AG08395 (cell line): ENCODE measurements at places on chromosomes 2 and 18.

DNA sequence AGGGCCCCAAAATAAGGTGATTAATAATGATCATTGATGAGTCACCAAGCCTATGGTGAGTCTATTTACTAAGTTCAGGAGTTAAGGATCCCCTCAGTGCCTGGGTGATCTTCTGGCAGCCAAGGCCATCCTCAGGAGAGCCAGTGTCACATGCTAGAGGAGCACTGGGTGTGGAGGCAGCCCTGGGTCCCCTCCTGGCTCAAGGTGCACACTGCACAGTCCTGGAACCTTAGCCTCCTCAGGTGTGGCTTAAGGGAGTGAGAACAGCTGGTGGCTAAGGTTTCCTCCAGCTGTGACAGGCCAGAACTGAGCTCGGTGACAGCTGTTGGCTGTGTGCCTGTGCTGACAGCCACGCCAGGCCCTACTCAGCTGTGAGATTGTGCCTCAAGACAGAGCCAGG lies 52.1 kb upstream of the ACAA2 start:
- DNase-seq, result no peak

DNA sequence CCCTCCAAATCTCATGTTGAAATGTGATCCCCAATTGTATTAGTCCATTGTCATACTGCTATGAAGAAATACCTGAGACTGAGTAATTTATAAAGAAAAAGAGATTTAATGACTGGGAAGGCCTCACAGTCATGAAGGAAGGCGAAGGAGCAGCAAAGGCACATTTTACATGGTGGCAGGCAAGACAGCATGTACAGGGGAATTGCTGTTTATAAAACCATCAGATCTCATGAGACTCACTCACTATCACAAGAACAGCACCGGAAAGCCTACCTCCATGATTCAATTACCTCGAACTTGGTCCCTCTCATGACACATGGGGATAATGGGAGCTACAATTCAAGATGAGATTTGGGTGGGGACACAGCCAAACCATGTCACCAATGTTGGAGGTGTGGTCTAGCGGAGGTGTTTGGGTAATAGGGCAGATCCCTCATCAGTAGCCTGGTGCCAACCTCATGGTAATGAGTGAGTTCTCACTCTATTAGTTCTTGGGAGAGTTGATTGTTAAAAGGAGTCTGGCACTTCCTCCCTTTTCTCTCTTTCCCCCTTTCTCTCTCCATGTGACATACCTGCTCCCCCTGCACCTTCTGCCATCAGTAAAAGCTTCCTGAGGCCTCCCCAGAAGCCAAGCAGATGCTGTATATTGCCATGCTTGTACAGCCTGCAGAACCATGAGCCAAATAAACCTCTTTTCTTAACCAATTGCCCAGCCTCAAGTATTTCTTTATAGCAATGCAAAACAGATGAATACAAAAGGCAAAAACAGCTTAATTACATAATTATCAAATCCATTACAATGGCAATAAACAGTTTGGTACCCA lies 14.5 kb upstream of the FN1 start:
- DNase-seq, result no peak

DNA sequence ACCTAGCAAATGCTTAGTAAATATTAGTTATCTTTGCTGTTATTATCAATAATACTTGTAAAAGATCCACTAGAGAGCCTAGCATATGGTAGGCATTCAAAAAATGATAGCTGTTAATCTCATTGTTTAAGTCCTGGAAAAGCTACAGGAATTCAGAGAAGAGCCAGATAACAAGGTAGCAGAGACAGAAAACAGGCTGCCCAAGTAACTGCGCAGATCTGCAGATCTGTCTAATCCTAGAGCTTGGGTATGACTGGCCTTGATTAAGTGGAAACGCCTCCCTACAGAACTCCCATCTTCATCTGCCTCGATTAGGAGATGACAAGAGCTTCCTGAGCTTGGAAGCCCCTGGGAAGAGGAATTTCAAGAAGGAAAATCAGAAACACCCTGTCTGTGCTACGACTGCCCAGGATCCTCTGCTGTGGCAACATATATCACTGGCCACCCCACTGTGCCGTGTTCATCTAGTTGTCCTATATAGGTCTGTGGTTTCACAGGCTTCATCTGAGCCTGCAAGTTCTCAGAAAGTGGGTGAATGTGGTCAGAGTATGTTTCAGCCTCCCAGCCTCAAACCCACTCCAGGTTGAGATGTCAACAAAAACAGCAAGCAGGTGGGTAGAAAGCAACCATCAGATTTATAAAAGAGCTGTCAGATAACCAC lies 151.5 kb upstream of the PKDCC start:
- no peak for DNase-seq

DNA sequence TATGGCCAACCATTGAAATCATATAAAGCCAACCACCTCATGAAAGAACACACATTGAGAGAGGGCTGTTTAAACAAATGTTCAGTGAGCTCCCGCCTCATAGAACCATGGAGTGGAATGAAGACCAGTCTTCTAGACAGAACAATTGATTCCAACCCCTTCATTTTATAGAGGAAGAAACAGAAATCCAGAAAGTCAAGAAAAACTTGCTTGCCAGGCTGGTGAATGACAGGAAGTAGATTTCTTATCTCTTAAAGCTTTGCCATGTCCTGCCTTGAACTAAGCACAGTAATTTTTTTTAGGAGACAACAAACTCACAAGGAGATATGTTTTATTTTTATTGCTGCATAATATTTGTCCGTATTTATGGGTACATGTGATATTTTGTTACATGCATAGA lies 16.5 kb upstream of the NRP2 start:
- no peak for DNase-seq

GRCh38 chr18:13137670-13138419 lies 80.7 kb upstream of the LDLRAD4 start:
- DNase-seq, result peak; percentile 65

- no peak for DNase-seq
Measured at GRCh38 chr2:45026924-45027450, 17.7 kb upstream of the SIX2 start.

DNA sequence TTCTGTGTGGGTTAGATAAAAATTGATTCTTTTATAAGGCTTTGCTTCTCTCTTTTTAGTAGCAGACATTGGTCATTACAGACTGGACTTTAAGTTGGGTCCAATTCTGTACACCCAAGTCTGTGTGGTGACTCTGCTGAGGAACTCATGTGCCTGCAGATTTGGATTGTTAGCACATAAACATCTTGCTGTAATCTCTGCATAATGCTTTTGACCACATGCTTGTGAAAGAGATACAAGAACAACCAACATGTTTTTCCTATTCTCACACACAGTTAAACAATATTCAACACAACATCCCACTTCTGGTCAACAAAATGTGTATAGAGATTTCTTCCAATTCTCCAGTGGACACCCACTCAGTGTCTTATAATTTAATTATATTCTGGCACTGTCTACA lies 270.1 kb downstream of the RDH14 start:
- DNase-seq, result no peak

GRCh38 chr18:41482501-41482900 lies 472.5 kb upstream of the PIK3C3 start:
- no peak for DNase-seq

DNA sequence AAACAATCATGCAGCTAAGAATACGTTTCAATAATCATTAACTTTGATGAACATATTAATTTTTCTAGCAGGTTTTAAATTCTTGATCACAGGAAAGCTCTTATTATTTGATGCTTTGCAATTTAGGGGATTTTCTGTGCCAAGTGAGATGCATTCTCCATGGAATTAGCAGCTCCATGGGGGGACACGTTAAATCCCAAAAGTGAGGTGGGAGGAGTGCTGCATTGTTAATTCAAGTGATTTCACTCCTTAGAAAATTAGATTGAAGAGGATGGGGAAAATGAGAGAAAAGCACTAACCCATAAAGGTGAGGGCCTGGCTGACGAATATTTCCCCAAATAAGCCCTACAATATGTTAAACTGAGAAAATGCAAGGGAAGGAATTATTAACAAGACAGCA lies 69.2 kb downstream of the ACVR1C start:
- no peak for DNase-seq

DNA sequence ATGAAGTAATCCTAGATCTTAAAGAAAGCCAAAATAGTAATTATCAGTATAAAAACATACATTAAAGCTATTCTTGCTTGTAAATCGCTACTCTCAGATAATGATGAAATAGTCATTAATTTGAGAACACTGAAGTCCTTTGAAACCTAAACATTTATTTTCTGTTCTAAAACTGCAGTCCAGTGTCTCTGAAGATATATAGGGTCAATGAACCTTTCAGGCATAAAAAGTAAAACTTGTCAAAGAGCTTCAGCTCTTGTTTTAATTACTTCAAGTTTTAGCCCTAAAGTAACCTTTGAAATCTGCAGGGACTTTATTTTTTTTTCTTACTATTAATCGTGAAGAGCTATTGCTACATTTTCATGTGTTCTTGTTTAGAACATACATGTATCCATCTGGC lies 116.3 kb downstream of the KYNU start:
- DNase-seq, result no peak

DNA sequence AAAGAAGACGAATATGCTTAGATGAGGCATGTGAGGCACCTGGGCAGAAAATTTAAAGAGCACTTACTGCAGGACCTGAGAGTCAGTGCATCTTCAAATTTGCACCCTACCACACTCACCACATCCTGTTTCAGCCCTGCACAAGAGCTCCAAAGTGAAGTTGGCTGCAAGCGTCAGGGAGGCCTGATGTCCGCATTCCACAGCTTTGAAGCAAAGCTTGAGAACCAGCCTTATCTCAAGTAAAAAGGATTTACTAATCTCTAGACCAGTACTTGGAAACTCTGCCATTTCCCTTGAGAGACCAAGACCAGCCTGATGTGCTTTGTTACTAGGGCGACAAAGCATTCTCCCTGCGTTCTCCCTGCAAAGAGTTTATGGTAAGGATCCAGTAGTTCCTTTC lies 3.4 kb upstream of the ASNSD1 start:
- no peak for DNase-seq

- DNase-seq, result no peak
Measured at GRCh38 chr2:108612153-108612513, 77.9 kb downstream of the LIMS1 start.

DNA sequence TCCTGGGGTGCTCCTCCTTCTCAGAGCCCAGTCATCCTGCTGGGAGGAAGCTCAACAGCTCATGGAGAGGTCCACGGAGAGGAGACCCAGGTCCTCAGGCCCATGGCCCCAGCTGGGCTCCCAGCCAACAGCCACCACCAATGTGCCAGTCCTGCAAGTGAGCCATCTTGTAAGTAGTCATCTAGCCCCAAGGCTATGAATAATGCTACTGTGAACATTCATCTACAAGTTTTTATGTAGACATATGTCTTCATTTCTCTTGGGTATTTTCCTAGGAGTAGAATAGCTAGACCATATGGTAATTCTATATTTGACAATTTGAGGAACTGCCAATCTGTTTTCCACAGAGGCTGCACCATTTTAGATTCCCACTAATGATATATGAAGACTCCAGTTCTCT lies 166.1 kb downstream of the MTCL1 start:
- no peak for DNase-seq

- peak; percentile 22 for DNase-seq
Measured at GRCh38 chr18:62037989-62038778, 145.4 kb upstream of the RNF152 start.

GRCh38 chr2:217445723-217446122 lies 557.1 kb downstream of the TNS1 start:
- no peak for DNase-seq

DNA sequence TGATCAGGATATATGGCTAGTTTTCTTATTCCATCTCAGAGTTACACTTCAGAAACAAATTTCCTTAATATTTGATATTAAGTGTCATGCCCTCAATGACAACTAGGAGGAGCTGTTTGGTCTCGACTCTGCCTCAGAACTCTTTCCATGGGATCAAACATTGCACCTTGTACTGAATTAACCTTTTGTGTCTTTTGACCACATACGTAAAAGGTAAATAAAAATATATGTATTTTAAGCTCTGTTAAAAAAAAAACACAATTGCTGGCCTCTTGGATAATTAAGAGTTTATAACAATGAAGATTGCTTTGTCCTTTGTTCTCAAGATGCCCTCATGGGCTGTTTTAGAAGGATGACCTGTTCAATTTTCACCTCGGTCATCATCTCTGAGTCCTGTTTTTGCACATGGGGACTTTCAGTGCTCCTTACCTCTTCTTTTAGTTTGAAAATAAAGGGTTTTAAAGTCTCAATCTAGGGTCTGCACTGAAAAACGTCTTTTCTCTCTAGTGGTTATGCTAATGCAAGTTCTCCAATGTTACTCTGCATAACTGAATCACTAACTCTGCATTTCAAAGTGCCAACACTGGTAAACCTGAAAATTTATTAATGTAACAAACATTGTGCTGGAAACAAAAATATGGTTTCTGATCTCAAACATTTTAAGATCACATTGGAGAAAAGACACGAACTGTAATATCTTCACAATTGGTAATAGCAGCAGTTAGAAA lies 18.8 kb upstream of the FN1 start:
- DNase-seq, result peak; percentile 54
